ENCODE measurements at places on chromosomes 6 and 20. TPM values are rescaled to one million over a fixed set of nuclear protein-coding genes. Genes with fewer than 3 reads are reported as not detected.

Gene ADGRF4
- not detected for total RNA-seq

- no peak for DNase-seq
Observed at GRCh38 chr6:148570456-148570855, 176.4 kb upstream of the UST start.

DNA sequence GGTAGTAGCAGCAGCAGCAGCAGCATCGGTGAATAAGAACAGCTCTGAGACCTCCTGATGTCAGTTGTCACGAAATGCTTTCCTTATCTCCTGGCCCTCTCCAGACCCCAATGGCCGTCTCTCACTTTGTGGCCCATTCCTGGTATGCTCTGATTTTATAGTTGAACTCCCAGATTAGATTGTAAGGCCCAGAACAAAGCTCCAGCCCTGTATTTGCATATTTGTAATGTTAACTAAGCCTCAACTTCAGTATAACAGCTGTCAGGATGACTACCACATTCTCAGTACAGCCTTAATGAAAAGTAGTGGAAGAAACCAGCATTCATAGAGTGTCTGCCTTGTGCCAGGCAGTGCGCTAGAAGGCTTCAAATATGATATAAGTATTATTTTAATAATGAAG, 180.9 kb downstream of the SASH1 start:
- DNase-seq, result no peak

Gene BACH2
- 87.3 TPM for total RNA-seq

DNA sequence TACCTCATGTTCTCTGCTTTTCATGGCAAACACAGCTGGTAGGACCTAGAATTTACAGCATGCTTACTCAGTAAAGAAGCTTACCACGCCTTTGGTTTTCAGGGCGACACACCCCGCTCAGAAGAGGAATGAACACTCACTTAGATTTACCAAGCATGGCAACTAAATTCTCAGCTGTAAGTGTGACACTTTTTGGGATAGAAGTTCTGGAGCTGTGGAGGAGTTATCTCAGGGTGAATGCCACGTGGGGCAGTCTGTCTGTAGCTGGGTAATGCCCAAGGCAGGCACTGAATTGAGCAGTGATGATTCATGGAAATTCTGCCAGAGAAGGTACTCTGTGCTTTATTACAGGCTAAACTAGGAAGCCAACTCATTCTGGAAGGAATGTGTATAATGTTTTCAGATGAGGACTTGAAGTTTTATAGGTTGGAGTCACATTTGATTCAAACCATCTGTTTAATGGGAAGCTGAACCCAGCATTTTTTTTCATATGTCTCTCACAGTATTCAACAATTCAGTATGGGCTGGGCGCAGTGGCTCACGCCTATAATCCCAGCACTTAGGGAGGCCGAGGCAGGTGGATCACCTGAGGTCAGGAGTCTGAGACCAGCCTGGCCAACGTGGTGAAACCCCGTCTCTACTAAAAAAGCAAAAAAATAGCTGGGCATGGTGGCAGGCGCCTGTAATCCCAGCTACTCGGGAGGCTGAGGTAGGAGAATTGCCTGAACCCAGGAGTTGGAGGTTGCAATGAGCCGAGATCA, 3.5 kb upstream of the PRIM2 start:
- no peak for DNase-seq

DNA sequence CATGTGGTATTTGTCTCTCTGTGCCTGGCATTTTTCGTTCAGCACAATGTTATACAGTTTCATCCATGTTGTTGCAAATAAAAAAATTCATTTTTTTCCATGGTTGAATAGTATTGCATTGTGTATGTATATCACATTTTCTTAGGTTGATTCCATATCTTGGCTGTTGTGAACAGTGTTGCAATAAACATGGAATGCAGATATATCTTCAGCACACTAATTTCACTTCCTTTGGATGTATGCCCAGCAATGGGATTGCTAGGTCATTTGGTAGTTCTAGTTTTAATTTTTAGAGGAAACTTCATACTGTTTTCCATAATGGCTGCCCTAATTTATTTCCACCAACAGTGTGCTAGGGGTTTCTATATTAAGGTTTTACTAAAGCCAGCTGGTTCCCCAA, 52.6 kb downstream of the GFRAL start:
- DNase-seq, result no peak

GRCh38 chr6:156687789-156688619, 89.2 kb upstream of the ARID1B start:
- DNase-seq, result no peak
